ENCODE measurements at places on chromosomes 5 and 9.

GRCh38 chr9:68545033-68545705 lies 4.5 kb upstream of the TMEM252 start:
- no peak for DNase-seq

- no peak for DNase-seq
Measured at GRCh38 chr5:133119233-133119711, 67.5 kb downstream of the HSPA4 start.

GRCh38 chr9:131048820-131049219 lies 39.8 kb downstream of the LAMC3 start:
- DNase-seq, result no peak

- no peak for DNase-seq
Measured at GRCh38 chr9:100282388-100282719, 70.4 kb downstream of the TEX10 start.

DNA sequence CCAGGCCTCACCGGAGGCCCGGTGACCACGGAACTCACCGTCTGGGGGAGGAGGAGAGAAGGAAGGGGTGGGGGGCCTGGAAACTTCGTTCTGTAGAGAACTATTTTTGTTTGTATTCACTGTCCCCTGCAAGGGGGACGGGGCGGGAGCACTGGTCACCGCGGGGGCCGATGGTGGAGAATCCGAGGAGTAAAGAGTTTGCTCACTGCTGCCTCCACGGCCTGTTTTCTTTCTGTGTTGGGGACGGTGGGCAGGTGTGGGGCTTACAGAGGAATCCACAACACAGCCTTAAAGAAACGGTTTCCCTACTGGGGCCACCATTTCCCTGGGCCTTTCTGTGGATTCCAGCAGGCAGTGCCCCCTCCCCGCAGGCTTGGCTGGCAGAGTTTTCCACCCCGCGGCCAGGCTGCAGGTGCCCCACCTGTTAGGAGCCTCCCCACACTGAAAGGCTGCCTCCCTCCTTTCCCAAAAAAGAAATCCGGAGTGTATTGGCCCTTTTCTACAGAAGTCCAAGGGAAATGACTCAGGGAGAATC lies 80.8 kb downstream of the NTNG2 start:
- DNase-seq, result no peak

DNA sequence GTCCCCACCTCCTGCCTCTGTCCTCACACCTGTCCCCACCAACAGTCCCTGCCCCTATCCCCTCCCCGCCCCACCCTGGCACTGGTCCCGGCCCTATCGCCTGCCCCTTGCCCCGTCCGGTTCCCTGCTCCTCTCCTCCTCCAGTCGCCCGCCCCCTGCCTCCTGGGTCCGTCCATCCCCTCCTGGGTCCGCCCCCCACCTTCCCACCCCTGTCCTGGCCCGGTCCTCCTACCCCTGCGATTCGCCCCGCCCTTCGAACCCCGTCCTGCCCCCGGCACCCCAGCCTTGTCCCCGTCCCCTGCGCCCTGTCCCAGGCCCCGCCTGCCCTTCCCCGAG lies 372 bp downstream of the EDF1 start:
- no peak for DNase-seq

- DNase-seq, result no peak
Measured at GRCh38 chr5:169296419-169297143, 4.4 kb downstream of the SLIT3 start.

- no peak for DNase-seq
Measured at GRCh38 chr5:142059304-142059940, 46.6 kb upstream of the GNPDA1 start.

DNA sequence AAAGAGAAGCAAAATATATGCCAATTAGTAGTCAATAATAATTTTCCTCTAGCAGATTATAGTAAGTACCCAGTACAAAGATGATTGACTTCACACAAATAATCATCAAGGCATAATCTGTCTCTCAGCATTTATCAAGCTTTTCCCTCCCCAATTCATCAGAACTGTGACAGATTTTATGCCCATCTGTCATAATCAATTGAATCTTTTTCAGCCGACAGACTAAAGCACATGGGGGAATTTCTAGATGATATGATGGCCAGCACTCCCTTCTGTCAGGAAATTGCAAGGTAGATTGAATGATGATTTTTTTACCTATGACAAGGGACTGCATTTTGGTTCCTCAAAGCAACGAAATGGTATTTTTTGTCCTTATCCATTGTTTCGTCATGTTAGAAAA lies 227.1 kb upstream of the CYLC2 start:
- DNase-seq, result no peak

- DNase-seq, result no peak
Measured at GRCh38 chr9:127717766-127718165, 1.9 kb downstream of the TTC16 start.

- DNase-seq, result no peak
Measured at GRCh38 chr5:138083702-138084101, at the start of gene WNT8A. TSS of gene WNT8A (plus strand) at chr5:138084033. CDS start at chr5:138084128, 95 bp downstream.

DNA sequence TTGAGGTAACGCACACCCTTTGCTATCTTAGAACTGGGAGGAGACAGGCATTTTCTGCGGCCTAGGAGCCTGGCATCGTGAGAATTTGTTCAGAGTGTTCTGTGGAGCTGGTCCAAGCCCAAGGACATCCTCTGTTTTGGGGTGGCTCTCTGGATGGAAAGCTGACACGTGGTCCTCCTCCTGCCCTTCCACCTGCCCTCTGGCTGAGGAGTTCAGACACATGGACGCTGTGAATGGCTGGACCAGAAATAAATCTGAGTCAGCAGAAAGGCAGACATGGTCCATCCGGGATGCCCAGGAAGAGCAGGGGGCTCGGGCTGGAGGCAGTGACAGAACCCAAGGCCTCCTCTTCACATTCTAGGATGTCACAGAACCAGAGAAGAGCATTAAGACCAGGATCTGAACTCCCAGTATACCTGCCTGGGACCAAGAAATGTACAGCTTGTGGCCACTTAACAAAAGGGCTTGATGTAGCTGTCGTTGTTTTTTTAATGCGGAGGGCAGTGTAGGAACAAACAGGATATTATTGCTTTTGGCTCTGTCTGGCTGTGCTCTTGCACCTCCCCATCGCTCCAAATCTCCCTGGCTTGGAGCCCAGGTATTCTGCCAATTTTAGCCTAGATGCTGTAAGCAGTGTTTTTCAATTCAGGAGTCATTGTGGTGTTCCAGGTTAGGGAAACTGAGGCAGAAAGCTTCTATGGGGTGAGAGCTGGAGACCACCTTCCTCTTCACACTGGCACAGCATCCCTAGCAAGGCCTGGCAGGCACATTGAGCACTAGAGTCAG lies 2.4 kb downstream of the CKMT2 start:
- DNase-seq, result no peak

GRCh38 chr5:68350176-68350575 lies 134.6 kb downstream of the PIK3R1 start:
- DNase-seq, result no peak

DNA sequence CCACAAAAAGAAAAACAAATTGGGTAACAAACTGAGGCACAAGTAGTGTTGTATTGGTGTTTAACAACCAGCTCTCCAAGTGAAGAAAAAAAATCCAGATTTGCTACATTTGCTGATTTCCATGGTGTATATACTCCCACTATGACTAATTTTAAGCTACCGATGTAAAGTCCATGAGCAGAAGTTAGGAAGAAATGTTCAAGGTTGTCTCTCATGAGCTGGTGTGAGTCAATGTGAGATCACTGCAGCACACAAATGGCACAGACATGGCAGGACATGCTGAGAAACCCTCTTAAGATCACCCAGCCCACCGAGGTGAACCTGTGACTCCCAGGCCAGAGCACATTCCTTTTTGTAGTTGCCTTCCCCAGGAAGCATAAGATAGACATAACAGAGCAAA lies 36.2 kb downstream of the SLC44A1 start:
- no peak for DNase-seq

- DNase-seq, result peak; percentile 60
Measured at GRCh38 chr9:126722922-126723806, 81.7 kb upstream of the ZBTB43 start.

GRCh38 chr5:77300451-77300850 lies 90.0 kb downstream of the PDE8B start:
- no peak for DNase-seq

GRCh38 chr9:6978591-6978990 lies 220.8 kb downstream of the KDM4C start:
- no peak for DNase-seq

GRCh38 chr9:83544002-83544698 lies 5.9 kb upstream of the FRMD3 start:
- DNase-seq, result no peak

DNA sequence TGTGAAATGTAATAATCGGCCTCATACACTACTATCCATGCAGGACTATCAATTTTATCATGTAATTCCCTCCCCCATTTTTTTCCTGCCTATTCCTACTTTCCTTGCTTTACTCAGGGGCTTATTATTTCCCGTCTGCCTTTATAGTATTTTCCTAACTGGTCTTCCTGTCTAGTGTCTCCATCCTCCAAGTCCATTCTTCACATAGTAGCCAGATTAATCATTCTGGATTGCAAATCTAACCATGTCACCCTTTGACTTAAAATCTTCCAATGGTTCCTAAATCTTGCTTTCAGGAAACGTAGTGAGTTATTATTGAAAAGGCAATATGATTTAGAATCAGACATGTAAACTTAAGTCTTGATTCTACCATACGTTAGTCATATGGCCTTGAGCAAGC lies 307.4 kb upstream of the HAPLN1 start:
- DNase-seq, result no peak

DNA sequence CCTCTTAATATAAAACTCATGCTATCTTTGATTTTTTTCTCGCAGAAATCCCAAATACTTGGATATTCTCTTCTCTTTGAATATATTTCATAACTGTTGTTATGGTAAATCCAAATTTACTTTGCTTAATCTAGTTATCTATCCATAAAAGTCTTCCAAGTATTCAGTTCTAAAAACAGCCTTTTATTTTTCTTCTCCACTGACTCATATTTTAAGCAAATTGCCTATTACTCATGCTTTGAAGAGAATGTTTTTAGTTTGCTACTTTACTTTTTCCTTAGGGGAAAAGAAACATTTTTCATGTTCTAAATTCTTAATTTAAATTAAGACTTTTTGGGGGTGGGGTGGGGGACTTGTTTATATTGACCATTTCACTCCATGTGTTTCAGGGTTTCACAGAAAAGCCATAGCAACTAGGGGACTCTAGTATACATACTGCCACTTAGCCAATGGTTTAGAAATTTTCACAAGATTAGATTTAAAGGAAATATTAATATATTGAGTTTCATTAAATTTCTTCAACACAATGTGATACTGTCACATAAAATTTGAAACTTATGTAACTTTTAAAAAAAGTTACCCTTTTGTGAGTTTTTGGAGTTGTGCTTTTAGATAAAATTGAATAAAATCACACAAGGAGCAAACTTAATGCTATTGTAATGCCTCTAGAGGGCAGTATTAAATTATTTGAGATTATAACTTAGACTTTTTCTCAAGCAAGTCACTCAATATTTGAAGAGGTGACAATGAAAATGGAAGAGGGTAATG lies 545.8 kb upstream of the ARRDC3 start:
- DNase-seq, result no peak

DNA sequence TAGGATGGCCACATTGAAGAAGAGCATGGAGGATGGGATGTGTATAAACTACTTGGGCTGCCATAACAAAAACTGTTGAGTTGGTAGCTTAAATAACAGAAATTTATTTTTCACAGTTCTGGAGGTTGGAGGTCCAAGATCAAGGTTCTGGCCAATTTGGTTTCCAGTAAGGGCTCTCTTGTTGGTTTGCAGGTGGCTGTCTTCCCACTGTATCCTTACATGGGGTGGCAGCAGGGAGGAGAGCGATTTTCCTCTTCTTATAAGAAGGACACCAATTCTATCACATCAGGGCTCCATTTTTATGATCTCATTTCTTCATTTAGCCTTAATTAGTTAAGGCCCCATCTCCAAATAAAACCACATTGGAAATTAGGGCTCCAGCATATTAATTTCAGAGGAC lies 465.7 kb downstream of the GADD45G start:
- DNase-seq, result no peak

DNA sequence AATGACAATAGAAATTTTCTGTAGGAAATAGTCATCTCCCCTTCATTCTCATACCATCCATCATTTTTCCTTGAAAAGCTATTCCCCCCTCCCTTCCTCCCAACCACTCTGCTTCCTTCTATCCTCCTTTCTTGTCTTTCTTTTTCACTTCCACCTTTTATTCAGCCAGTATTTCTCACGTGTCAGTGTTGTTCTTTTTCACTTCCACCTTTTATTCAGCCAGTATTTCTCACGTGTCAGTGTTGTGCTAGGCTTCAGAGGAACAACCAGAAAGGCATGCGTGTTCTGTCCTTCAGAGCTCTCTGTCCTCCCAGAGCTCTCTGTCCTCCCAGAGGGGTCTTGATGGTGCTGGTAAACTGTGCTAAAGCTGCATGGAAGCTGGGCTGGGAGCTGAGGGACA lies 419.6 kb downstream of the GADD45G start:
- DNase-seq, result no peak

DNA sequence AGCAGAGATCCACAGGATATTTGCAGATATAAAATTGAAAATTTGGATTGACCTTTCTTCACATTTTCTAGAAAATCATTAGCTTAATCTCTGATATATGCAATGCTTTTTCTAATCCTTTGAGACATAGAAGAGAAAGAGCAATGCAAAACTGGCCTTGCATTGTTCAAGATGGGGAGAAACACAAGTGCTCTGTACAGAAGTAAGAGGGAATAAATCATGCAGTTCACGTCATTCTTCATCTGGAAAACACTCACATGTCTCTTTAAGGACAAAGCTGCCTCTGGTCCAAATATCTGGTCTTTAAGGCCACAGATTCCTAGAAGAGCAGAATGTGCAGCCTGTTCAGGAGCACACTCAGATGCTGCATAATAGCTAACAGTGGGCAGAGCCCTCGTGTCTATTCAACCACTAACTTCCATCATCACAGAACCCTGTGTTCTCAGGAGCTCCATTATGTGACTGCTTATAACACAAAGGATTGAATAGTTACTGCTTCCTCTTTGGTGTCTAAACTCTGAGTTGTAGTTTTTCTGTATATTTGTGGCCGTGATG lies 277.5 kb downstream of the PLK2 start:
- no peak for DNase-seq

DNA sequence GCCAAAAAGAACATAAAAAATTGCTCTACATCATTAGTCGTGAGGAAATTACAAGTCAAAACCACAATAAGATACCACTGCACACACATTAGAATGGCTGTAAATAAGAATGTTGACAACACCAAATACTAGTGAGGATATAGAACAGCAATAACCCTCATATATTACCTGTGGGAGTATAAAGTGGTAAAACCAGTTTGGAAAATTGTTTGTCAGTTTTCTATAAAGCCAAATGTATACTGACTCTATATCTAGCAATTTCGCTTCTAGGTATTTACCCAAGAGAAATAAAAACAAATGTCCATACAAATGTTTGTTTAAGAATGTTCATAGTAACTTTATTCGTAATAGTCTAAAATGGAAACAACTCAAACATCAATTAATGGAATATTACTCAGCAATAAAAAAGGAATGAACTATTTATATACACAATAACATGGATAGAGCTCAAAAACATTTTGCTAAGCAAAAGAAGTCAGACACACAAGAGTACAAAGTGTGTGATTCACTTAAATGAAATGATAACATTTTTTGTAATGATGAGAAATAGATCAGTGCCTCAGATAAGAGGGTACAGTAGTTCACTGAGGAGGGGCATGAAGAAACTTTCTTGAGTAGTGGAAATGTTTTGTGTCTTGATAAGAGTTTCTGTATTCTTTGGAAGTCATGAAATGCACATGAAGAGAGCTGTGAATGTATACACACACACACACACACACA lies 219.6 kb upstream of the ZNF462 start:
- DNase-seq, result no peak

- no peak for DNase-seq
Measured at GRCh38 chr9:8428389-8428788, 628.8 kb upstream of the DMAC1 start.

GRCh38 chr9:91131433-91131839 lies 230.3 kb downstream of the AUH start:
- DNase-seq, result no peak

GRCh38 chr5:135551593-135552447 lies 16.1 kb upstream of the NEUROG1 start:
- no peak for DNase-seq

Data from stimulated activated CD4-positive, alpha-beta T cell treated with anti-CD3 and anti-CD28 coated beads, TNF-alpha, amount 100 ng/mL, for 1 hour (primary cell).